Neural crest cell (in vitro differentiated cells): ENCODE measurements at places on chromosomes 5 and 9. TPM values are rescaled to one million over a fixed set of nuclear protein-coding genes. Genes with fewer than 3 reads are reported as not detected.

DNA sequence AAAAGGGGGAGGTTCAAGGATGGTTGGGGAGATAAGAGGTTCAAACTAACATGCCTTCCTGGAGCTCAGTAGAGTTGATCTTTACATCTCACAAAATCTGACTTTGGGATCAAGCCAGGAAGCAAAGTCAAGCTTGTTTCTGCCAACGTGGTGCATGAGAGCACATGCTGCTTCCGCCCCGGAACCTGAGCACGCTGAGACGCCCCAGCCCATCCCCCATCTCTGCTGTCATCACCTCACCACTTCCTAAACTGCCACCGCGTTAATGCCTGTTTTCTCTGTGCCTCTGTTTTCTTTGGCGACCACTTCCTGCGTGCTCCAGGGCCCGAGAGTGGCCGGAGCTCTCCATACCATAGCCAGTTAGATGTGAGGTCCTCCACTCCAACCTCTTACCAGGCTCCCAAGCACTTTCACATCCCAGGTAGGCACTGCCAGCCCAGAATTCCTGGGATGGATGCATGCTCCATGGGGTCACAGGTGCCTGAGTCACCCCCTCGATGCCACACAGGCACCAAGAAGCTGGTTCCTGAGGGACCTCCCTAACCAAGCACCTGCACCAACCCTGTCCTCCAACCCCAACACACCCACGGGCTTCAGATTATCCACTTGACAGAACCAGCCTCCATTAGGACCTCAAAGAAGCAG, 31.2 kb upstream of the AFAP1L1 start:
- DNase-seq = no peak
- no peaks in the 10 kb centered on the region for H3K4me1 ChIP-seq
- H3K27ac ChIP-seq = peak overlapping the region; percentile 28
- no peak overlapping the region for H3K4me3 ChIP-seq
- peaks cover 32% of the 10 kb centered on the region for H3K27me3 ChIP-seq

KCNV2 gene
- not detected in 2 replicates for total RNA-seq

DNA sequence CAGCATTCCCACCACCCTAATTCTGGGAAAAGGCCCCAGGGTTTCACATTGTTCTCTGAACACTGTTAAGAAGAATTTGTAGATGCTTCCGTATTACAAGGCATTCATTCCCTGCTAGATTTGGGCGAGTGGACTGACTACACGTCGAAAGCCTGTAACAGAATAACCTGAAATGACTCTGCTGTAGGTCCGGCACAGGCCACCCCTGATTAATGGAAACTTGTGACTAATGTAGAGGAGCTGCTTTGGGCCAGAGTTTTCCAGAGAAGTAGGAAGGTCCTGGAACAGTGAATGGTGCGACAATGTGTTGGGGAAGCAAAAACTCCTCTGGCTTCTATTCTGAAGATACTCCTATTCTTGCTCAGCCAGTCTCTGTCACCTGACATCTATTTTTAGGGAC, 87.6 kb downstream of the NR3C1 start:
- no peak overlapping the region for H3K4me3 ChIP-seq
- no peaks in the 10 kb centered on the region for H3K36me3 ChIP-seq
- no peaks in the 10 kb centered on the region for H3K27me3 ChIP-seq
- no peak overlapping the region for H3K27ac ChIP-seq
- DNase-seq = no peak

DNA sequence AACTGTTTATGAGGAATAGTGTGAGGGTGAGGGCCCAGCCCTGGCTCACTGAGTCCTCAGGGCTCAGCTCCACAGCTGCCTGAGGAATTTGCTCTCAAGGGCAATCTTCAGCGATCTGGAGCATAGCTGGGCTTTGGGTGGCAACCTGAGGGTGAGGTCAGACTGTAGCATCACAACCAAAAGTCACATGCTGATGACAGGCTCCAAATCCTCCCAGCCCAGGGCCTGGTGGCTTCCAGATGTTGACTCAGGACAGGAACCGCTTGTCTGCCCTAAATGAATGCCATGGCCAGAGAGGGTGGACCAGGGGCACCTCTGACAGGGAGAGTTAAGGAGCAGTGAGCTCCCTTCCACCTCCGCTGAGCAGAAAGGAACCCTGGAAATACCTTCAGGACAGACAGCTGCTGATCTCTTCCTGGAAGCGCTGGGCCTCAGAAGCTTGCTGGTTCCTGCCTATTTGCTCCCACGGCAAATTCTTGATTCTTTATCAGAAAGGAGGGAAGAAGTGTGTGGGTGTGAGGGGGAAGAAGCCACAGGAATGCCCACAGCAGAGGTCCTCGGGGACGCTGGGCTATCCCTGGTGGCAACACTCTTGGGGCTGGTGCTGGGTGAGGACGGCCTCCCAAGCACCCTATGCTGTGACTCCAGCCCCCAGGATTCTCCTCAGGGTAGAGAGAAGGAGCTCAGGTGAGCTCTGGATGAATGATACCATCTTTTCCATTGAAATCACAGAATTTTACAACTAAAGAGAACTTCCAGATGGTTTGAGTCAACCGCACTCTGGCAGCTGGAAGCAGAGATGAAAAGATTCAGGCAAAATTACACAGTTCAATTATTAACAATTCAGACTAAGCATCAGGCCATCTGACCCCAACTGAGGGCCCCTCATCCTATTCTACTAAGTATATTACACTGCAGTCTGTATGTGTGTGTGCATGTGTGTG, 13.8 kb upstream of the CTSL start:
- no peak for DNase-seq
- H3K27ac ChIP-seq = no peak overlapping the region
- H3K4me1 ChIP-seq = peaks cover 7% of the 10 kb centered on the region

DNA sequence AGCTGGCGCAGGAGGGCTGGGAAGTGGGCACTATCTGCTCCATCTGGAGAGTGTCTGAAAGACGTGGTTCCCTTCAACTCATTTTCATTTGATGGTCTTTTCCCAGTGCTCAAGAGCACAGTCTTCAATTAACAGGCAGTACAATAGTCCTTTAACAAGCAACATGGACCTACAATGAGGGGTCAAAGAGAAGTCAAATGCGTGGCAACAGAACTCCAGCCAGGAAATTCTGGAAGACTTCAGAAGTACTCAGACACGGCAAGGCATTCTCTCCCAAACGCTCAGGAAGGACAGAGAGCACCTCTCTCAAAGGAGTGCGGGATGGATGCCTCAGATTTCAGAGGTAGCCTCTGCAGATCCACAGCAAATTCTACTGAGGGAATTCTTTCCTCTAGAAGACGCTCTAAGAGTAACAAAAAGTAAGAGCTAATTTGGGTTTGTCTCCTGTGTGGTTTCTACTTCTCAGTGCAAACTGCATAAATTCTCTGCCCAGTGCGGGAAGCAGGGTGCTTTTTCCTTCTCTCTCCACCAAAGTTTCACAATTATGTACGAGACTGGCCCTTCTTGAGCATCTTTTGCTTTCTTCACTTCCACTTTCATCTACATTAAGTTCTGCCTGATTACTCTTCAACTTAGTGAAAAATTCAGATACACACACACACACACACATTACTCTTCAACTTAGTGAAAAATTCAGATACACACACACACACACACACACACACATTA, 56.4 kb downstream of the LHFPL2 start:
- H3K36me3 ChIP-seq = no peaks in the 10 kb centered on the region
- H3K27ac ChIP-seq = peak overlapping the region; percentile 37
- no peak for DNase-seq
- peaks cover 52% of the 10 kb centered on the region for H3K4me1 ChIP-seq
- H3K27me3 ChIP-seq = no peaks in the 10 kb centered on the region
- H3K4me3 ChIP-seq = peak overlapping the region; percentile 21

DNA sequence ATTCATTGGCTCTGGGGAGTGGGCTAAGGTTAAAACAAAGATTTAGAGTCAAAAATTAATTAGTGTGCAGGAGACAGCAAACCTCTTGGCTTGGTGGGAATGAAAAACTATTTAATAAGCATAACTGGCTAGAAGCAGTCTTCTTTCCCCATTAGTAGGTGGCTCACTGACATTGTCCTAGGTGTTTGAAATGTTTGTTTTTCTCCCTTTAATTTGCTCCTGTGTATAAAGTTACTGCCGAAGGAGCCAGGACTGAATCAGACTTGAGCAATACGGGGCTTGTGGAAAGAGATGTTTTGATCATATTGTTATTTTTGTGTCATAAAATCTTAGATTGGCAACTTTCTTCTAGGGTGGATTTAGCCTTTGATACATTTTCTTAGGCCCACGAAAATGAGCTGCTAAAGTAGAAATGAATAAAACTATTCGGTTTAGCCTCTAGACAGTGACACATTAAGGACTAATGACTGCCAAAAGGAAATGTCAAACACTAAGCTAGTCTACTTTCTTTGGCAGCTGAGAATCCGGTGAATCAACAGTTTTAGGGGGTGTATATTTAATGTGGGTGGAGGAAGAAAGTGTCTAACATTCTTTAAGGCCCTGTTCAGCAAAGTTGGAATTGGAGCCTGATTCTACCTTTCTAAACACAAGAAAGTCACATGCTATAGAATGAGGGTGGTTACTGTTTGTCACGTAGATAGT, 30.2 kb downstream of the LRRTM2 start:
- DNase-seq = no peak
- peaks cover 21% of the 10 kb centered on the region for H3K4me1 ChIP-seq
- H3K27me3 ChIP-seq = no peaks in the 10 kb centered on the region
- no peak overlapping the region for H3K27ac ChIP-seq

- no peak overlapping the region for H3K4me3 ChIP-seq
- no peak for DNase-seq
- H3K27me3 ChIP-seq = no peaks in the 10 kb centered on the region
- peaks cover 10% of the 10 kb centered on the region for H3K36me3 ChIP-seq
- H3K4me1 ChIP-seq = no peaks in the 10 kb centered on the region
These were observed 85.8 kb downstream of the GPBP1 start for GRCh38 chr5:57259704-57260103.

GRCh38 chr5:751496-751895, 33.0 kb downstream of the ZDHHC11B start:
- peaks cover 2% of the 10 kb centered on the region for H3K27me3 ChIP-seq
- DNase-seq = no peak
- no peaks in the 10 kb centered on the region for H3K36me3 ChIP-seq
- no peaks in the 10 kb centered on the region for H3K4me1 ChIP-seq
- H3K4me3 ChIP-seq = no peak overlapping the region
- no peak overlapping the region for H3K27ac ChIP-seq

RALGDS gene
- 72.4 and 73.8 TPM in 2 replicates for total RNA-seq
